SJCRH30 (cell line): ENCODE measurements at places on chromosomes 12 and 14.
A peak's percentile ranks its signal among the peaks of the same experiment; 100 is the strongest.

- H3K36me3 ChIP-seq = peaks cover 12% of the 10 kb centered on the region; the same call in 1 of the 2 replicates
- H3K4me3 ChIP-seq = no peak overlapping the region
- H3K27ac ChIP-seq = no peak overlapping the region
- no peaks in the 10 kb centered on the region for H3K4me1 ChIP-seq
Observed at GRCh38 chr12:124790650-124791400, 72.8 kb downstream of the SCARB1 start.

DNA sequence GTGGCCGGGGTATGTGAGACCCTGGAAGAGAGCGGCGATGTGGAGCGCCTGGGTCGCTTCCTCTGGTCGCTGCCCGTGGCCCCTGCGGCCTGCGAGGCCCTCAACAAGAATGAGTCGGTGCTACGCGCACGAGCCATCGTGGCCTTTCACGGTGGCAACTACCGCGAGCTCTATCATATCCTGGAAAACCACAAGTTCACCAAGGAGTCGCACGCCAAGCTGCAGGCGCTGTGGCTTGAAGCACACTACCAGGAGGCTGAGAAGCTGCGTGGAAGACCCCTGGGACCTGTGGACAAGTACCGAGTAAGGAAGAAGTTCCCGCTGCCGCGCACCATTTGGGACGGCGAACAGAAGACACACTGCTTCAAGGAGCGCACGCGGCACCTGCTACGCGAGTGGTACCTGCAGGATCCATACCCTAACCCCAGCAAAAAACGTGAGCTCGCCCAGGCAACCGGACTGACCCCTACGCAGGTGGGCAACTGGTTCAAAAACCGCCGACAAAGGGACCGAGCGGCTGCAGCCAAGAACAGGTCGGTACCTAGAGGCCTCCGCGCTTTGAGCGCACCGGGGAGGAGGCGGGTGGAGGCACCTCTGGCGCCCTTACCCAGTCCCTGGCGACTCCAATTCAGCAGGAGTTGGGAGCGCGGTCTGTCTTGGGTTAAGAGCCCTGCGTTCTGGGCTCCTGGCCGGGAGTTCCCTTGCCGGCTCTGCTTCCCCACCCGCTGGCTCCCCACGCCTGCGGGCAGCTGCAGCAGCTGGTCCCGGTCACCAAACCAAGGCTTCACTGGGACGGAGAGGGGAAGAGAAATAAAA is 700 bp downstream of the SIX6 start:
- H3K4me3 ChIP-seq = no peak overlapping the region
- H3K36me3 ChIP-seq = no peaks in the 10 kb centered on the region
- no peaks in the 10 kb centered on the region for H3K4me1 ChIP-seq
- no peak overlapping the region for H3K27ac ChIP-seq

DNA sequence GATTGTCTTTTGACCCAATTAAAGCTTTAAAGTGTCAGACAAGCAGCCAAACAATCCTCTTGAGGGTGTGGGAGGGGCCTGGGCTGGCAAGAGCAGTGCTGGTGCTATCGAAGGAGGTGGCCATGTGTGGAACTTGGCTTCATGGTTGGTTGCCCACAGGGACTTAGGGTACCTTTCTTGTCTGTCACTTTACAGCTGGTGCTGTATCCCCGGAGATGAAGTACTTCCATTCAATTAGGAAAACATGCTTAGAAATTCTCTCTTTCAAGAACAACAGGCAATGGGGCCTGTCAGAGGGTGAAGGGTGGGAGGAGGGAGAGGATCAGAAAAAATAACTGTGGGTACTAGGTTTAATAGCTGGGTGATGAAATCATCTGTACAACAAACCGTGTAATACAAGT is 86.5 kb downstream of the DAAM1 start:
- H3K4me3 ChIP-seq = no peak overlapping the region
- no peak for DNase-seq
- H3K36me3 ChIP-seq = no peaks in the 10 kb centered on the region
- H3K27ac ChIP-seq = peak overlapping the region; percentile 41
- no peaks in the 10 kb centered on the region for H3K27me3 ChIP-seq
- peaks cover 39% of the 10 kb centered on the region for H3K4me1 ChIP-seq

GRCh38 chr12:25957793-25958427 is 572 bp upstream of the RASSF8 start:
- no peak for DNase-seq
- peak overlapping the region; percentile 100 for H3K4me3 ChIP-seq
- H3K27ac ChIP-seq = peak overlapping the region; percentile 77
- H3K4me1 ChIP-seq = no peaks in the 10 kb centered on the region
- H3K36me3 ChIP-seq = no peaks in the 10 kb centered on the region

- H3K27ac ChIP-seq = no peak overlapping the region
- H3K36me3 ChIP-seq = no peaks in the 10 kb centered on the region
- no peak overlapping the region for H3K4me3 ChIP-seq
- H3K27me3 ChIP-seq = no peaks in the 10 kb centered on the region
- peaks cover 6% of the 10 kb centered on the region; the same call in 1 of the 2 replicates for H3K4me1 ChIP-seq
Observed at GRCh38 chr12:13277293-13277692, 80.8 kb downstream of the EMP1 start.

DNA sequence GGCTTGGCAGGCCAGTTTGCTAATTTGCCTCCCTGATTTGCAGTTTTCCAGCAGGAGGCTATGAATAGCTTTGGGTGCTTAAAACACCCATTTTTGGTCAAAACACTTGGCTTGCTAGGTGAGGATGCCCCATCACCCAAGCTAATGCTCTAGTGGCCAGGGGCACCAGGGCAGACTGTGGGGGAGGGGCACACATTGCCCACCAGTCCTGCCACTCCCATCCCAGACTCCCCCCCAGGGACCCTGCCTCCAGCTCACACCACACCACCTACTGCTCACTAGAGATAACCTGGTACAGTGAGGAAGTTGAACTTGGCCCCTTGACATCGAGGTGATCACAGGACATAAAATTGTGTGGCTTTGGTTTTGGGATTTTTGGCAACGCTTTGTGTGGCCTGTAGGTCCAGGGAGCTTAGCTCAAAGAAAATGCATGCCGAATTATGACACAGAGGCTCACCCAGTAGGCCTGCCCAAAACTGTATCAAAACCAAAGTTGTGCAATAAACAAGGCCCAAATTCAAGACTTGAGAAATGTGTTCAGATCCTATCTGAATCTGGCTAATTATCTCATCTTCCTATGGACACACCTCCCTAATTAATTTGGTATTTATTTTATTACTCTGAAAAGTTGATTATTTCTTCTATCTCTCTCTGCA is 4.3 kb downstream of the NUAK1 start:
- H3K36me3 ChIP-seq = no peaks in the 10 kb centered on the region
- H3K27ac ChIP-seq = no peak overlapping the region
- DNase-seq = no peak

- H3K4me3 ChIP-seq = no peak overlapping the region
- H3K27ac ChIP-seq = no peak overlapping the region
- DNase-seq = no peak
Observed at GRCh38 chr12:54991161-54991990, 6.8 kb upstream of the TESPA1 start.

- no peak overlapping the region for H3K27ac ChIP-seq
- no peaks in the 10 kb centered on the region for H3K36me3 ChIP-seq
- peaks cover 3% of the 10 kb centered on the region; the same call in 1 of the 2 replicates for H3K4me1 ChIP-seq
- H3K4me3 ChIP-seq = no peak overlapping the region
- DNase-seq = no peak
Observed at GRCh38 chr12:6110006-6110405, 14.5 kb downstream of the VWF start.

DNA sequence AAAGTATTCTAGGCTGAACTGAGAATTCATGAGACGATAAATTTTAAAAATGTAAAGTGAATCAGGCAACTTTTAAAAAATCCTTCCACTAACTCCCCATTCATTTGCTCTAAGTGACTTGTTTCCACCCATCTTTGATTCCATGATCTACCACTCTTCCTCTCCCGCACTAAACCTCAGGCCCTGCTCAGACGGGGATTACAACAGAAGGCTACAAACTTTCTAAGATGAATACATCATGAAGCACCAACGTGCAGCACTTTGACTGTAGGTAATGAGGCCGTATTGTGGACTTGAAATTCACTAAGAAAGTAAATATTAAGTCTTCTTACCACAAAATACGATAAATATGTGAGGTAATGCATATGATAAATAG is 30.0 kb downstream of the TMEM132D start:
- no peaks in the 10 kb centered on the region for H3K36me3 ChIP-seq
- no peaks in the 10 kb centered on the region for H3K27me3 ChIP-seq
- no peak overlapping the region for H3K27ac ChIP-seq
- H3K4me3 ChIP-seq = no peak overlapping the region
- DNase-seq = no peak

DNA sequence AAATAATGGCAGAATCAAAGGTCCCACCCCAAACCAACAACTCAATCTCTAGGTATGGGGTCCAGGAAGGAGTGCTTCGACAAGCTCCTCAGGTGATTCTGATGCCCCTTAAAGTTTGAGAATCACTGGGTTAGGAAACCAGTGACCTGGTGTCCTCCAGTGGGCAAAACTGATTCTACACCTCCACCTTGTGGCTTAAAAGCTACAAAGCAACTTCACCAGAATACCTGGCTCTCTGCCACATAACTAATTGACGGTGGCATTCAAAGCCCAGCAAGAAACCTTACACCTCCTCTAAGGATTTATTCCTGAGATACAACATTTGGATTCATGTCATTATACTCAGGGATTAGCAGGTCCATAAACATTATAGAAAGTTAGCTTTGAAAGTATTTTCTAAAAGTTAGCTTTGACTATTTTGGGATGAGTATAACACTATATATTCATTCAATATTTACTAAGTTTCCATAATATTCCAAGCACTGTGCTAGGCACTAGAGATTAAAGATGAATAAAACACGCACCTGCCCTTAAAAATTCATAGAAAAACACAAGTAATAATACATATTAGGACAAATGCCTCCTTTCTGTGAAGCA is 45.4 kb downstream of the DCAF5 start:
- H3K4me1 ChIP-seq = no peaks in the 10 kb centered on the region; the same call in 1 of the 2 replicates
- H3K27me3 ChIP-seq = no peaks in the 10 kb centered on the region
- H3K27ac ChIP-seq = no peak overlapping the region
- H3K4me3 ChIP-seq = no peak overlapping the region
- peak; percentile 61 for DNase-seq

- peaks cover 40% of the 10 kb centered on the region for H3K27me3 ChIP-seq
- peak overlapping the region; percentile 58 for H3K4me3 ChIP-seq
- H3K4me1 ChIP-seq = peaks cover 4% of the 10 kb centered on the region; the same call in 1 of the 2 replicates
- H3K27ac ChIP-seq = no peak overlapping the region
- no peaks in the 10 kb centered on the region for H3K36me3 ChIP-seq
- DNase-seq = no peak
Observed at GRCh38 chr12:6699259-6699988, 1.2 kb downstream of the PIANP start.

DNA sequence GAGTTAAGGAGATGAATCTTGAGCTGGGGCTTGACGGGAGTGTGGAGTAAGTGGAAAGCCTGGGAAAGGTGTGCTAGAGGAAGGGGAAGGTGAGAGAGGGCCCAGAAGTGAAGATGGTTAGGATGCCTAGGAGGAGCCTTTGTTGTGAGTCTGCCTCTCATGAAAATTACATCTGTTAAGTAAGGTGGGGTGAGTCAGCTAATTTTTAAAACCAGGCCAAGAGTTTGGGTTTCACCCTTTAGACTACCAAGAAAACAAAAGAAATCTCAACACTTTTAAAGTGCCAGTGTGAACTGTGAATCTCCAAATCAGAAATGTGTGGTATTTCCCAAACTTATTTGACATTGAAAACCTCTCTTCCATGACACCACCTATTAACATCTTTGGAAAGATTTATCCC is 185.2 kb downstream of the CRADD start:
- no peak for DNase-seq
- no peaks in the 10 kb centered on the region for H3K4me1 ChIP-seq
- no peaks in the 10 kb centered on the region for H3K36me3 ChIP-seq
- no peaks in the 10 kb centered on the region for H3K27me3 ChIP-seq
- H3K27ac ChIP-seq = no peak overlapping the region
